HCT116 (cell line): ENCODE measurements at places on chromosomes 11 and 22.

- DNase-seq, result no peak
Observed at GRCh38 chr11:1871531-1871930, 18.6 kb downstream of the LSP1 start.

- DNase-seq, result no peak
Observed at GRCh38 chr22:44667829-44668189, 34.2 kb upstream of the PRR5 start.

GRCh38 chr11:45097721-45098493 lies 48.5 kb upstream of the PRDM11 start:
- no peak for DNase-seq

DNA sequence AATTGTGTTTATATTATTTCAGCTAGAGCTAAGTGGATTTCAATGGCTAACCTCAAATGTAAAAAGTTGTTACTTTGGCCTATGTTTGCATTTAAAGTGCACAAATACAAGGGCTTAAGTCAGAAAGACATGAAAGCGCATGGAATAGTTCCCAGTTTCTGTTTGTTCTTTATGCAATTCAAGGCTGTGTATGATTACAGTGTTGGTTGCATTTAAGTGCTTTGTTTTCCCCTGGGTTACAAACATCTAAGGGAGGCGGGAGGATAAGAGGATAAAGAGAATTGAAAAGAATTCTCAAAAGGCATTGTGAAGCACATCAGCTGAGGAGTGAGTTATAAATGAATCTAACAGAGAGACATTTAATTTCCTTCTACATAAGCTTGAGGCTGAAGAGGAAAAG lies 453.4 kb downstream of the NTM start:
- DNase-seq, result no peak

DNA sequence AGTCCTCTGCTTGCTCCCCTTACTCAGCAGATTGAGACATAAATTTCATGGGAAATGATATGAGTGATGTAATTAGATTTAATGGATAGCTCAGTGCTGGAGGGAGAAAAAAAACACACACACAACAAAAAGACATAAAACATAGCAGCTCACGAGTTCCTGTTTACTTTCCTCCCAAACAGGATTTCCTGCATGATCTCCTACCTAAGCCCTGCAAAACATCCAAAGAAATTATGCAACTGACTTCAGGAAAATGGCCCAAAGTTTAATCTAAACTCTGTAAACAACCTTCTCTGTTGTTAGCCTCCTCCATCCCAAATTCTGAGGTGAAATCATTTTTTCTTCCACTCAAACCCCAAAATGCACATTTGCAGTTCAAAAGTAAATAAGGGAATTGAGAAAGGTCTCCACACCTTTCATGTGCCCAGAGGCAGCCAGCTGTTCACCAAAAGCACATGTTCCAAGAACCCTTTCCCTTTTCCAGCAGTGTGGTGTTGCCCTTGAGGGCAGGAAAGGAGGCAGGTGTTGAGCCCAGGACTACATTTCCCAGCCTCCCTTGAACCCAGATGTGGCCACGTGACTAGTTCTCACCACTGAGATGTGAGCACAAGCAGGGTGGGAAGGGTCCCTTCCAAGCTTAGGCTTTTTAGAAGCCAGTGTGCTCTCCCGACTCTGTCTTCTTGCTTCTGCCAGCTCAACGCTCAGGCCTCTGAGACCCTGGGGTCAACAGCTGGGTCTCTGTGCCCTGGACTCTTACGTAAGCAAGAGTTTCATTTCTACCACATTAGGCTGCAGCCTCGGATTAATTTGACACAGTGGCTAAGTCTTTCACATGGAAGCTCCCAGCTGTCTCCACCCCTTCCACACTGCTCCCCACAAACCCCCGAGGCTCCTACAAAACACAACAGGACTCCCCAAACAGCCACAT lies 301.2 kb downstream of the CTTN start:
- no peak for DNase-seq

- no peak for DNase-seq
Observed at GRCh38 chr22:48369789-48370507, 1457.7 kb downstream of the BRD1 start.

DNA sequence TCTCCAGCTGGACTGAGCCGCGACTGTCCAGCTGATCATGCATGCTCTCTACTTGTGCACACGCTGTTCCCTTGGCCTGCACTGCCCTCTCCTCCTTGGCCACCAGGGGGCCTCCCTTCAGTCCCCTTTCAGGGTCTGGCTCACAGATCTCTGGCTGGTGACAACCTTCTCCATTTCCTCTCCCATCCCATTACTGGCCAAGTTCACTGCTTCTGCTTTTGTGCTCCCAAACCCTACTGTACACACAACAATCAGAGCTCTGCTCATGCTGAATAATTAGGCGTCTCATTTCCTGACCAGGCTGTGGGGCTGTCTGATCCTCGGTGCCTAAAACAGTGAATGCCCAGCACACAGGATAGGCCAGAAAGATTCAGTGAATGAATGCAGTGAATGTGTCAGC lies 224.0 kb upstream of the NARS2 start:
- peak; percentile 28 for DNase-seq

DNA sequence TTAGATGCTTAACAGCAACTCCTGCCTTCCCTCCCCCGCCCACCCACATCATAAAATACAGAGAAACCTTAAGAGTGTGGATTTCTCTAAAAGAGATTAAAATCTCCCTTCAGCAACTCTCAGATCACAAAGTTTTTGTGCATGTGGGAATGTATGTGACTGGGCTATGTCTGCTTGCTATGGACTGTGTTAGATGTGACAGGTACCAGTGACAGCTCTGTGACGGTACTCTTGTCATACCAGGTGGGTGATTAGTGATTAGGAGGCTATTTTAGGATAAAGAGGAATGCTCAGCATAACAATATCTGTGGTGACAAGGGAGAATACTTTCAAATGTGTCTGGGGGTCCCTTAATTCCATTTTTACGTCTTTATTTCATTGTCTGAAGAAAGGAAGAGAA lies 60.2 kb downstream of the SYT9 start:
- DNase-seq, result no peak

GRCh38 chr22:21014202-21014725 lies 701 bp upstream of the P2RX6 start:
- DNase-seq, result peak; percentile 70

DNA sequence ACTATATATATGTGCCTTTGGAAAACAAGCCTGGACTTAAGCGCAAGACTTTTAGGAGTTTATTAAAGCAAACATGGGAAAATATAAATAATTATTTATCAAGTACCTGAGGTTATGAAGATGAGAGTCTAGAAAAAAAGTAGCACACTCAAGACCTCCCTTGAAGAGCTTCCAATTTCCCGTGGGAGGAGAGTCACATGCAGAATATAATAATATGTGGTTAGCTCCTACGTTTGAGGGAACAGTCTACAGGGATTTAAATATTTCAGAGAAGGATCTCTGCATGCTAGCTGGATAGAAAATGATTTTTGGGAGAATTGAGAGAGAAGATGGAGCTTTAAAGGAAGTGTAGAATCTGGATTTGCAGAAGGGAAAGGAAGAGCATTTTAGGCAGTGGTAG lies 183.8 kb downstream of the SWAP70 start:
- no peak for DNase-seq

DNA sequence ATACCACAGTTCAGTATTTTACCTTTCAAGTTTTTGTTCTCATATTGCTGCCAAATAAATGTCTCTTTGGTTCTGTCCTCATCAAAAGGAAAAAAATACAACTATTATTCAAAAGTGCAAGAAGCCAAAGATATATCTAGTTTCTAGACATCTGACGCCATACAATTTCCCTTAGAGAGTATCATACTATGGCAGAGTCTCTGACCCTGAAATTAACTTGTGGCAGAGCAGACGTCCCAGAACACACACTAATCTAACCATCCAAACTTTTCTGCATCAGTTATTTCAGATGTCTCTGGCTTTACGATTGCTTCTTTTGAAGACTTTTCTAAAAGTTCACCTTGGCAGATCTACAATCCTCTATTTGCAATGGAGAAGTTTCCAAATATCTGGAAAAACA lies 2.7 kb downstream of the OR51T1 start:
- DNase-seq, result no peak

- DNase-seq, result no peak
Observed at GRCh38 chr22:25451480-25452114, 112.9 kb upstream of the GRK3 start.

- DNase-seq, result no peak
Observed at GRCh38 chr11:60889869-60890311, 16.5 kb downstream of the PRPF19 start.

DNA sequence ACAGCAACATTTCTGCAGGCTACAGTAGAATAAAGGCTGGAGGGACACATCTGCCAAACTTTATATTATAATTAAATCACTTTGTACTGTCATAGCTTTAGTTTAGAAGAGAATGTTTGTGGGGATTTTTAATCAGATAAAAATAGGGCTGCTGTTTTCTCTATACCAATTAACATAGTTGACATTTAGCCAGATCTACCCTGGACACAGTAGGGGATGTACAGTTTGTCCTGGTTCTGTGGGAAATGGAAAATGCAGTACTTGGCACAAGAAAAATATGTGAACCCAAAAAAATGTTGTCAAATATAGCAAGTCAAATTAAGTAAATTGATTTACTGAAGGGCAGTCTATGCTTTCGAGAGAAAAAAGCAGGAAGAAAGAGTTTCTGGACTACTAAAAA lies 20.8 kb upstream of the PICALM start:
- DNase-seq, result no peak

DNA sequence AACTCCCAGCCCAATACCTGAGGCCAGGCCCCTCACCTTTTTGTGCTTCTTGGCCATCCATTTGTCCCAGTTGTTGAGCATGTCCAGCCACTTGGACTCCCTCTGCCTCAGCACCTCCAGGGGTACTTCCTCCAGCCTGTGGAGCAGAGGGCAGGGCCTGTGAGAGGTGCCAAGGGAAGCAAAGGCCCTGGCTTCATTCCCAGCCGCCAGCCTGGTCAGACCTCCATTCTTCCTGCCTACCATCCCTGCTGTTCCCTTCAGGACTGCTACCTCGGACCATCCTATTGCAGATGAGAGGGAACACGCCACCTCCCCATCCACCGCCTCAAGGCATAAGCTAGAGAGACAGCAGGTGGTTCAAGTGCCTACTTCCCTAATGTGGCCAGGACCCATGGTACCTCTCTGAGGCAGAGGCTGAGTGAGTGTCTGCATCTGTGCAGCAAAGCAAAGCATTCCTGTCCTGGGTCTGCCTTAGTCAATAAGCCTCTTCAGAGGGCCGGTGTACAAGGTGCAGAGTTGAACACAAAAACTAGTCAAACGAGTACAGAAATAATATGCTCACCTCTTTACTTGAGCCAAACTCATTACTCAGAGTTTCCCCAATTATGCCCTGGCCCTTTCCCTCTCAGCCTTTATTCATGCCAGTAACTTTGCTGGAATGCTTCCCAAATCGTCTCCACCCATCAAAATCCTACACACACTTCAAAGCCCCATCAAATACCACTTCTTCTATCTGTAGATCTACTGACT lies 15.4 kb upstream of the CASTOR1 start:
- DNase-seq, result no peak

- no peak for DNase-seq
Observed at GRCh38 chr11:69494851-69495250, 13.4 kb downstream of the LINC01488 start.

- no peak for DNase-seq
Observed at GRCh38 chr22:41935015-41935351, 8.4 kb upstream of the TNFRSF13C start.

- no peak for DNase-seq
Observed at GRCh38 chr11:17413414-17414316, 25.2 kb upstream of the KCNJ11 start.

GRCh38 chr11:70849031-70849430 lies 403.3 kb downstream of the SHANK2 start:
- no peak for DNase-seq

DNA sequence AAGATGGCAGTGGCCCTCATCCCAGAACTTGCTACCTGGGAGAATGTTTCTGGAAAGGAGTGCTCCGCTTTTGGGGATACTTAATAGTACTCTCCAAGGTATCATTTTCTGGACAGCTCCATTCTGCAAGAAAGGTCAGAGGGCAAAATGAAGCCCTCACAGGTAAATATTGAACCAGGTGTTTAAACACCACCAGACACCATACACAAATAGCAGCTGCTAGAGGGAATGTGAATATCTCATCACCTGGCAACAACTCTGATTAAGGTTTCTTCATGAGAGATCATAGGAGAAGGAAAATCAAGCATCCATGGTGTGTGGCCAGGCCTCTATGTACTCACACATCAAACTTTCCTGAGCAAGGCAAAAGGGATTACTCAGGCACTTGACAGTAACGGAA lies 226.1 kb upstream of the FAT3 start:
- no peak for DNase-seq

DNA sequence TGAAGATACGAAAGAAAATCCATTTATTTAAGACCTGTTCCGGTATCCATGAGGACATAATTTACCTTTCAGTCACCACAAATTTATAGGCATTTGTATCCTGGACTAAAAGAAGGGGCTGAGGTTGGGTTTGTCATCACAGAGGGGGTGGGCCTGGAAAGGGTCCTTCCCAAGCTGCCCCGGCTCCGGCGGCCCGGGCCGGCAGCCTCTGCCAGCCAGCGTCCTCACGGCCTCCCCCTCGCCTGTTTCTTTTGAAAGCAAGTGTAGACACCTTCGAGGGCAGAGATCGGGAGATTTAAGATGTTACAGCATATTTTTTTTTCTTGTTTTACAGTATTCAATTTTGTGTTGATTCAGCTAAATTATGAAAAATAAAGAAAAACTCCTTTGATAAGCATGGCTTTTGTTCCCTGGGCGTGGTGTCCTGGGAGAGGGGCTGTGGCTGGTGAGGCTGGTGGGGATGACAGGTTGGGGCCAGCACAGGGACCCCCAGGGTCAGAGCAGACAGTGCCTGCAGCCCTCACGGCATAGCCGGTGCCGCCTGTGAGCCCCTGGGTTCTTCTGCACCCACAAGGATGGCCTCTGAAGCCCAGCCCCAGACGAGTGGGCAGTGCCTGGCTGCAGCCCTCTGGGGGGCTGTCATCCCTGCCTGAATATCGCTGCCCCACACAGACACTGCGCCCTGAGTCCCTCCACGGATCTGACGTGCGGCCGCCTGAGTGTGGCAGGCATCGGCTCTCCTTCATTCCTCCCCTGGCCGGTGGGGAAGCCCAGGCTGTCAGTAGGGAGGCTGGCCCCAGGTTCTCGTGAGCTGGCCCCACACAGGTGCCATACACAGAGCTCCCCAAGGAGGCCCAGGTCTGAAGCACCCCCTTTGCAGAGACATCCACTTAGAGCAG lies 1075.9 kb downstream of the BRD1 start:
- DNase-seq, result no peak

- no peak for DNase-seq
Observed at GRCh38 chr11:7367803-7368202, 116.1 kb downstream of the SYT9 start.

- no peak for DNase-seq
Observed at GRCh38 chr11:123438131-123438627, 8.1 kb downstream of the GRAMD1B start.

GRCh38 chr11:74025467-74026166 lies 16.7 kb upstream of the UCP3 start:
- no peak for DNase-seq
